Forelimb muscle (tissue), 1 donor: ENCODE measurements at places on chromosomes 5 and 9. TPM values are rescaled to one million over a fixed set of nuclear protein-coding genes. Genes with fewer than 3 reads are reported as not detected.
A peak's percentile ranks its signal among the peaks of the same experiment; 100 is the strongest.

DNA sequence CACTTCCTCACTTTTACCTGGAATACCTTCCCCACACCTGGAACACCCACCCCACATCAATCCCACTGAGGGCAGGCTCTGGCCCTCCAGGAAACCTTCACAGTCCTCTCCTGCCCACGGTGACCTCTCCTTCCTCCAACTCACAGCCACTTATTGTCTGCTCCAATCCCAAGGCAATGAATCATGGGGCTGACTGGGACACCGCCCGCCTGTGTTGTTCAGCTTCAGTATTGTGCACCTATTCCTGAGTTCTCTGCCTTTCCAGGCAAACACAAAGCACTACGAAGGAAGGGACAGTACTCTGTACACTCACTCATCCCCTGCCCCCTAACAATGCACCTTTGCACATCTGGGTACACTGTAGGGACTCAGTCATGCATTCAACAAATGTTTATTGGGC is 7.3 kb downstream of the PCDH1 start:
- DNase-seq = no peak

DNA sequence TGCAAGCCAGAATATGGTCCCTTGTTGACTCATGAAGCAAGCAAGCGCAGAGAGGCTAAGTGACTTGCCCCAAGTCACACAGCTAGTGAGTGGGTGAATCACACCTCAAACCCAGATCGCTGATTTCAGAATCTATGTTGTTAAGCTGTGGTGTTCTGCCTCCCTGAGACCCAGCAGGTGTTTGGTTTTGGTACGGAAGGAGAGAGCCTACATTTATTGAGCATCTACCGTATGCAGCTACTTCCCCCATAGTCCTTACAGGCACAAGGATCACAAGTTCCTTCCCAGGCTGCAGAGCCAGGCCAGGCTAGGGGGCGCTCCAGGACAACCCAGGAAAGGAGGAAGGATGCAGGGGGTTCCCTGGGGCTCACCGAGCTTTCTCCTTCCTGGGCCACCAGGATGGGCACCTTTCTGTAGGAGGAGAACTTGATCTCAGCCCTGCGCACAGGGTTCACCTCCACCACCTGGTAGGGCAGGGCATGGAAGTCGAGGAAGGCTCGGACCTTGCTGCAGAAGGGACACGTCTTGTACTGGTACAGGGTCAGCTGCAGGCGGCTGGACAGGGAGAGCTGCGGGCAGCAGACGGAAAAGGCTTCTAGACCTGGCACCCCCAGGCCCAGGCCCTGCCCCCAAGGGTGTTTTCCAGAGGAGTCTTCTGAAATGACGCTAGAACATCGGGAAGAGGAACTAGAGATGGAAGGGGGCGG is 2.5 kb downstream of the PTGES2 start:
- no peak for DNase-seq

DNA sequence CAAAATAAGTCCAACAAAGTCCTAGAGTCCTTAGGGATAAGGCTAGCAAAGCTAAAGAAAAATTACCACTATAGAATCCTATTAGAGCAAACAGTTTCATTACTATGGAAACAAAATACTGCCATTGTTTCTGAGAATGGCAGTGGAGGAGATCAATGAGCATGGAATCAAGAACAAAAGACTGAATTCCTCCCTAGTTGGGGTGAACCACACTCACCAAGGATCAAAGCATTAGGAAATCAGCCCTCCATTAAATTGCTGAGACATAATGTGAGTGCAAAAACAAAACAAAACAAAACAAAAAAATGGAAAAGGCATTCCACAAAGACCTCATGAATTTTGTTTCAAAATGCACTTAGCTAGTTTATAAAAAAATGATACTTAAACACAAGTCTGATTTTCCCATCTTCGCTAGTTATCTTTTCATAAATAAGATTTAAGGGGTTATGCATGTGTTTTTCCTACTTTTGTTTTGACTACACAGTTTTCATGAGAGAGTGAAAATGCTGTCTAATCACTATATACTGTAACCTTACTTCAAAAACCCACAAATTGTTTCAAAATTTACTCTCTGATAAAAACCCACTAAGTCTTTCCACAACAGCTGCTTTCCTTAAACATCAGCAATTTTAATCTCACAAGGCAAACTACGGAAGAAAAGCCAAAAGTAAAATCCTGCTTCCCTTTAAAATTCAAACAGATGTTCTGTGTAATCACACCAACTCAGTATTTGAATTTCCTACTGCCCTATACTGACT is 9.7 kb downstream of the SERINC5 start:
- DNase-seq = no peak

DNA sequence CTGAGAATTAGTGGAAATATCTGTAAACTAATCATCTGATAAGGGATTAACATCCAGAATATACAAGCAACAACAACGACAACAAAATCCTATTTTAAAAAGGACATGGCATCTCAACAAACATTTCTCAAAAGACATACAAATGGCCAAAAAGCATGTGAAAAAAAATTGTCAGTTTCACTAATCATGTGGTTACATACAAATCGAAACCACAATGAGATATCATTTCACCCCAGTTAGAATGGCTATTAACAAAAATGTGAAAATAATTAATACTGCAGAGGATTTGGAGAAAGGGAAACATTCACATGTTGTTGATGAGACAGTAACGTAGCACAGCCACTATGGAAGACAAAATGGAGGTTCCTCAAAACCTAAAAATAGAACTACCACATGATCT is 69.5 kb downstream of the ERP44 start:
- no peak for DNase-seq

DNA sequence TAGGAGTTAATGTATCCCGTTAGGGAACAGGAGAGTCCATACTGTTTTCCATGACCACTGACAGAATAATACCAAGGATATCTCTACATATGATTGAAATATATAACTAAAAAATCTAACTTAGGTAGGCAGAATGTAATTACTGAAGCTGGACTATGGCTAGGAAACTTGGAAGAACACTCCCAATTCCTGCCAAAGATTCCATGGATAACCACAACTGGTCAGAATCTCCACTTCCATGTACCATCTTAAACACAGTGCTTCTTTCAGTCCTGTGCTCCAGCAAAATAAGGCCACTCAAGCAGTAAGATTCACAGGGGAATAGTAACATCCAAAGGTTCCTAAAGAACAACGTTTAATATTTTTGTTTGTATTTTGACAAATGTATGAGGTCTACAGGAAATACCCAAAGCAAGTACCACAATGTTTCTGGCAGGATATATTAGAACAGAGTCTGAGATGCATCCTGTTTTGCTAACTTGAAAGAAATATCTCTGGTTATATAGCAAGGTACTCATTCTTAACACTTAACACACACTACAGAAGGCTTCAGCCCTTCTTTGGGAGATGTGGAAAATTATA is 295.0 kb downstream of the ADAMTS6 start:
- DNase-seq = no peak

DNA sequence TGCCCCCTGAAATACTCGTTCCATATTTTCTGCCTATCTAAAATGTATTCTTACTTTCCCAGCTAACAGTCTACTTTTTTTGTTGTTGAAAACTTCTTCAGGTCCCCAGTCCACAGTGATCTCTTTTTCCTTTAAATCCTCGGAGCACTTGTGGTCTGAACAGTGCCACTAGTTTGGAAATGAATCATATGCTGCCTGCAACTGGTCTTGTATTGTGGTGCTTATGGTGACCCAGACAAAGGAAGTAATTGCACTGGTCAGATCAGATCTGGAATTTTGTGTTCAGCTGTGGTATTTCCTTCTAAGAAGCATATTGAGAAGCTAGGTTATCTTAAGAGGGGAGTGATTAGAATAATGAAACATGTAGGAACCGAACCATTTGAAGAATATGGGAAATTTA is 2.9 kb downstream of the UNC13B start:
- no peak for DNase-seq

DNA sequence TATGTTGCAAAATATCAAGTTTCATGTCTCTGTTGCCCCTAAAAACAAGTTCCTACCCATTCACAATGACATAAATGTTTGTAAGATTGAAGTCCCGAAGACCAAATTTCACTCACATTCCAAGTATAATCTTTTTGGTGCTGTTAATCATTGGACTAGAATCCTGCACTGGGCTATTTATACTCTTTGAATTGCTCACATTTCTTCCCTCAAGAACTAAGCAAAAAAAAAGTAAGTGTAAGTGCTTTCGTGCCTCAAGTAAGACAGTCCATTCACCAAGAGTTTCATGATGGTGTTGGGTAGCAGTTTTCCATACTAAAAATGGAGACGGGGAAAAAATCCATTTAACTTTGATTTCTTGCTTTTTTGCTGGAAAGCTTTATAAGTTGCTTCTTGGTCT is 242.3 kb downstream of the EBF1 start:
- DNase-seq = no peak

- DNase-seq = no peak
These were observed 49.6 kb upstream of the CCNG1 start for GRCh38 chr5:163387589-163388343.

DNA sequence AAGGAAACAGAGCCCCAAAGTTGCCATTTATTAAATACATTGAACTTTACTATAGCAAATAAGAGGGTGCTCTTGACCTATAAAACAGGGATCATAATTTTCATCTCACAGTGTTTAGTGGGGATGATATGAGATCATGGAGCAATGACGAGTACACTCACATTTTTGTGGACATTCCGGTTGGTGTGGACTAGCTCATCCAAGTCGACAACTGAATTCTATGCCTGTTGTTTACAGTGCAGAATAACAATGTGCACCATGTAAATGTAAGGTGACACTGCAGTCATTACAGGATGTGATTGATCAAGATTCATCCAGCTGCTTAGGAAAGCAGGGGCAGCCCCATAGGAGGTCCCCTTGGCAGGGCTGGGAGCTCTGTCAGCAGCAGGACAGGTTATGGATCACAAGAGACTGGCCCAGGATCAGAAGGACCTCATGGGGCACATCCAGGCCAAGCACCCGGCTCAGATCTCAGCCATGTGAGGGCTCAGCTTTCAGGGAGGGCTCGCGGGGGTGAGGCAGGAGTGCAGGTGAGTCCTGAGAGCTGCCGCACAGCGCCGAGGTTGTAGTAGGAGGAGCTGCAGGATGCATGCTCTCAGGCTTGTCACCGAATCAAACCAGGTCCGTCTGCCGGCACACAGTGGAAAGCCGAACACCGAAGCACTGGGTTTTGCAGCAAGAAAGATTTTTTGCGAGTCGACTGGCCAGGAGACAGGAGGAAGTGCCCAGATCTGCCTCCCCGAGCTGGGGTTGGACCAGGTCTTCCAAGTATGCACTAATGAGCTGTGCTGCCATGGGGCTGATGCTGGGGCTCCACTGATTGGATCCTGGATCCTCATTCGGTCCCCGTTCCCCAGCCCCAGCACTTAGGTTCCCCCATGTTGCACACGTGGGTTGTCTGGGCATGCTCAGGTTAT is 28.2 kb downstream of the MRPL36 start:
- DNase-seq = no peak

- DNase-seq = no peak
These were observed 268.9 kb downstream of the PIK3R1 start for GRCh38 chr5:68484307-68485068.

DNA sequence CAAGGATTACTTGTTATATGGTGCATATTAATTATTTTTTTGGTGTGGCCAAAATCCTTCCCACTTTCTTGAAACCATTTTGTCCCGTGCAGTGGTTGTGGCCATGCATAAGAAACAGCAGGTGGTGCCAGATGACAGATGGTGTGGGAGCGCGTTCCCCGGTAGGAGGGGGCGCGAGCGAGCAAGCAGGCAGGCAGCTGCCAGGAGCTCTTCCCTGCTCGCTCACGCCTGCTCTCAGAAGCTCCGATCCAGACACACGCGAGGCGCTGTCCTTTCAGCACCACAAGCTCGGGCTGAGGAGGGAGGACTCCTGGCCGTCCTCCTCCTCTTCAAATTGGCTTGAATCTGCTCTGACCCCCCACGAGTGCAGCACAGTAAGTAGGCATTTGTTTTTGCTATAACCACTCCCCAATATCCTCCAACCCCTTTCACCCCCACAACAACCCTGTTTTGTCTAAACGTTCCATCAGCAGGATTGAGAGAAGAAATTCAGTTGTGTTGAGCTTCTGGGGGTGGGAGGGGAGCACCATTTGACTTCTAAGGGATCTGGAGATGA is at the start of gene NSG2:
TSS of gene NSG2 (plus strand) at position 237 of the 556 bp plus-strand sequence. CDS start 1,050 bp downstream, outside the sequence.
- DNase-seq = peak; percentile 77

DNA sequence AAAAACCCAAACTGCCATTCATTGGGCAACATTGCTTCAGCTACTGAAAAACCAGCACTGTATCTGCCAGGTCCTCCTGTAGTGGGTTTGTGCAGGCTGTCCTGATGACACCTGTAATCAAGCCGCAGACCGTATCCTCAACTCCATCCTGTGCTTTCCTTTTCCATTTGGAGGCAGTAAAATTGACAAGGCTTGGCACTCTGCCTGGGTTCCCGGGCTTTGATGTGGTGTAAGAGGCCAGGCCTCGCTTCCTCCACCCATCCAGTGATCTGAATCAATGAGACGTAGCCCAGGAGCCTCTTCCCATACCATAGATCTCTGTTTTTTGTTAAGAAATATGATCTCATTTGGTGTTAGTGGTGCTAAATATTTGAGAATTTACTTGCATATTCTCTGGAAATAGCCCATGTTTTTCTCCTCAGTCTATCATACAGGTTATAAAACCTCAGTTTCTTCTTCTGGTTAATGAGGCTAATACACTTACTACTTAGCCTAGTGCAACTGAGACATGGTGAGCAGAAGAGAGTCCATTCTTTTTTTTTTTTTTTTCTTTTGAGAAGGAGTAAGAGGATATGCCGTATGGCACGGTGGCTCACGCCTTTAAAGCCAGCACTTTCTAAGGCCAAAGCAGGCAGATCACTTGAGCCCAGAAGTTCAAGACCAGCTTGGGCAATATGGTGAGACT is 34.8 kb downstream of the LSM11 start:
- DNase-seq = no peak

GRCh38 chr9:5562806-5563416 is 52.6 kb downstream of the PDCD1LG2 start:
- DNase-seq = no peak

Gene GALNT12
- 2.0 TPM for polyA plus RNA-seq

Gene ANKRD31
- 0.13 TPM for polyA plus RNA-seq

Gene SPINK6
- polyA plus RNA-seq = not detected

Gene ZNF883
- polyA plus RNA-seq = 4.1 TPM
